ENCODE measurements at places on chromosomes 5 and 9.

- no peak for DNase-seq
These were observed 322.5 kb upstream of the IRX4 start for GRCh38 chr5:2205185-2205585.

- DNase-seq, result no peak
These were observed 15.4 kb downstream of the SH3TC2 start for GRCh38 chr5:149047462-149047861.

DNA sequence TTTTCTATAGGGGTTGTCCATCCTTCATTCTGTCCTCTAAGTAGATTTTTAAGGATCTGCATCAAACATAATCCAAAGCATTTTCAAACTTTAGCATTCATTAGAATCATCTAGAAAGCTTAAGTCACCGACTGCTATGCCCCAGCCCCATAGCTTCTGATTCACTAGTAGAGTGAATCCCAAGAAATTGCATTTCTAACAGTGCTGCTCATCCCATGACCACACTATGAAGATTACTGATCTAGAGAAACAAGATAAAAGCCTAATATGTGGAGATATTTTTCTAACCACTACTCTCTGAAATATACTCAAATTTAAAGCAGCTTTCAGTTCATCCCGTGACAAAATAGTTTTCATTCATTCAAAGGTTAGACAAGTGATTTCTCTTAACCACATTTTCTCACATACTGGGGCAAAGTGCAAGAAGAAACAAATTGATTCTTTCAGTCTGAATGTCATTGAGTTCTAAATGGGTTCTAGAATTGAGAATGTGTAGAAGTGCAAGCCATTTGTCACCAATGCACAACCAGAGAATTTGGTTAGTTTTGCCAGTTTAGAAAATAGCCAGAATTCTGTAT lies 286.9 kb upstream of the CD180 start:
- no peak for DNase-seq

DNA sequence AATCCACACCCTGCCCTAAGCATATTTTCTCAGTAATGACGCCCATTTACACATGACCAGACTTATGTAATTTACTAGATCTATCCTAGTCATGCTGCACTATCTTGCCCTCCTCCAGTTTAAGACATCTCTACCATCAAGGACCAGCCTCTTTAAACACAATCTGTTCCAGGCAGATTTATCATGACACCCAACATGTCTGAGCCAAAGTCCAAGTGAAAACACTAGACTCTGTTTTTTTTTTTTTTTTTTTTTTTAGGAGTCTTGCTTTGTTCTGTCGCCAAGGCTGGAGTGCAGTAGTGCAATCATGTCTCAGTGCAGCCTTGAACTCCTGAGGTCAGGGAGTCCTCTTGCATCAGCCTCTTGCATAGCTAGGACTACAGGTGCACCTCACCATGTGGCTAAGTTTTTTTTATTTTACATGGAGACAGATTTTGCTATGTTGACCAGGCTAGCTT lies 354.6 kb downstream of the ARRDC3 start:
- no peak for DNase-seq

- DNase-seq, result no peak
These were observed 718 bp upstream of the DENND4C start for GRCh38 chr9:19229595-19230354.

GRCh38 chr9:114261026-114261425 lies 61.9 kb upstream of the ORM1 start:
- no peak for DNase-seq

GRCh38 chr9:71483436-71483835 lies 284.9 kb downstream of the CEMIP2 start:
- DNase-seq, result no peak

DNA sequence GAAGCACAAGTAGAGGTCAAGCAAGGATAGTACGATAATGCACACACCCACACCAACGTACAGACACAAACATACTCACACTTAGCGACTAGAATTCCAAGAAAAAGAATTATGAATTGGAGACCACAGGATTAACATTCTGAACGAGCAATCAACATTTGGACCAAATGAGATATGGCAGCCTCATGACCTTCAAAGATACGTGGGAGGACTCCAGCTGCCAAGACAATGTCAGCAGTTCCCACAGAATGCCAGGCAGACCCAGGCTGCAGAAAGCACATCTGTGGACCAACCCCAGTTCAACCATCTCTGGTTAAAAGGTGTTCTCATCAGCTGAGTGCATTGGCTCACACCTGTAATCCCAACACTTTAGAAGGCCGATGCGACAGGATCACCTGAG lies 187.6 kb upstream of the GRAMD2B start:
- DNase-seq, result no peak

DNA sequence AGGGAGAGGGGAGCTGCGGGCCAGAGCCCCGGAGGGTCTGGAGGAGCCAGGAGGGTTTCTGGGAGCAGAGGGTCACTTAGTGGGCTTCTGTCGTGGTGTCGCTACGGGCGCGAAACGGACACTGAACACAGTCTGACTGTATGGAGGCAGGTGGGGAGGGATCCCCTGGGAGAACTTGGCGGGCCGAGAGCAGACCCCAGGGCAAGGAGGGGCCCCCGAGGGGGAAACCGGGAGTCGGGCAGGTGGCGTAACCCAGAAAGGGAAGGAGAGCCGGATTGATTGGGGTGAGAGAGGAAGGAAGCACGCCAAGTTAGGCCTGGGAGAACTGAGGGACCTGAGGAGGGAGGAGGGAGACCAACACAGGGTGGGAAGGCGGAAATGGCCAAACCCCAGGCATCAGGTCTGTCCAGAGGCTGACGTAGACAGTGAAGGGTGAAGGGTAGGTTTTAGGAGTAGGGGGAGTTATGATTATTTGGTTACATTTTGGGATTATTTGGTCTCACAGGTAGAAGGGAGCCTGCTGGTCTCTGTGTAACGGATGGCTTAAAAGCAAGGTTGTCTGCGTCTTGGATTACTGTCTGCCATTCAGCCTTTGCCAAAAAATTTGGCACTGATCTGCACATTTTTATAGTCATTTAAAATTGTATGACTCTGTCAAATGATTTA lies 3.3 kb upstream of the MSMP start:
- DNase-seq, result no peak

- no peak for DNase-seq
These were observed 272.2 kb upstream of the DMRT1 start for GRCh38 chr9:569296-569695.

DNA sequence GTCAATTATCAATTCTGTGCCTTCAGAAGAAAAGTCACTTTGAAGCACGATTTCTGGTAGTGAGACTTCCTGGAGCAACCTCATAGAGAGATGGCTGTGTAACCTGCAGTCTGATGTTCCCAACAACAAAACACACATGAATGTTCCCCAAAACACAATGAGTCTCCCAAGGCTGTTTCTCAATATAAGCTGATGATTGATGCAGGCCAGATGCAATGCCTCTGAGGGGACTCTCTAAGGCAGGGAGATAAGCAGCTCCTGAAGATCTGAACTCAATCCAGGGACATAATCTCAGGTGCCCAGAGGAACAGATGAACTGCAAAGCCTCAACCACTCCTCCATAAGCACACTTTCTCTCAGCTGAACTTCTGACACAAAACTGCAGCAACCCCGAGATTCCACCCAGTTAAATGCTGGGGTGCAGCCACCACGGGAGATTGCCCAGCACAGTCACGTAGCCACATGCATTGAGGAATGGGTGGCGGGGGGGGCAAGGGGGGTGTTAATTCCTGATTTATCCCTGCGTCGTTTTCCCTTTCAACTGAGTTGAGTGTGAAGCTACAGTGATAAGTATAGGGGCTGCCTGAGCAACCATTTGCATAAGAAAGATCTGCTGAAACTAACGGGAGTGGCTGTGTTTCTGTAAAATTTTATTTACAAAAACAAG lies 122.7 kb upstream of the RASEF start:
- no peak for DNase-seq

- DNase-seq, result no peak
These were observed 41.3 kb upstream of the HAND1 start for GRCh38 chr5:154519359-154519758.

- no peak for DNase-seq
These were observed 254.0 kb downstream of the DMAC1 start for GRCh38 chr9:7545371-7546165.

GRCh38 chr9:73847536-73847935 lies 649.6 kb upstream of the RORB start:
- no peak for DNase-seq

- no peak for DNase-seq
These were observed 83.8 kb downstream of the OTULIN start for GRCh38 chr5:14748180-14748900.

DNA sequence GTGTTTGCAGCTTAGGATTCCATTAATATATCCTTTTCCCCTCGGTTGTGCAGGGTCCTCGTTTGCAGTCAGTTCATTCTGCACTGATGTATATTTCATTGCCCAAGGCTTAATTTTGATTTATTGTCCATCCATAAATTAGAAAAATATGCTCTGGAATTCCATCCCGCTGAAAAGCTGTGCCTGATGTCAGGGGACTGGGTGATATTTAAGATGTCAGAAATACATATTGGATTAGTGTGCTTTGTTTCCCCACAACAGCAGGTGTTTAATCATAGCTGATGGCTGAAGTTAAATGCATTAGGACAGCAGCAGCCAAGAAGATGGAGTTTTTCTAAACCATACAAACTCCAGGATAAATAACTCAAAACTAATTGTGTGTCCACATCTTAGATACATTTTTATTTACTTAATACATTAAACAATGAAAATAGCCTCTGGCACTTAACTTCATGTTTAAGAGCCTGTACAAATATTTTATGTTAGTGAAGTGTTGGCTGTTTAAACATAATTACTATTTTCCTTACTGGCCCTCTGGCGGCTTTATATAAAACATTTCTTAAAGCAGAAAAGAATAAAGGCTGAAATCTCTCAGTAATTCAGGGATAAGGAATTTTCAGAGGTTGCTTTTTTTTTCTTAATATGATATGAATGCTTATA lies 170.4 kb upstream of the TBCA start:
- DNase-seq, result no peak

DNA sequence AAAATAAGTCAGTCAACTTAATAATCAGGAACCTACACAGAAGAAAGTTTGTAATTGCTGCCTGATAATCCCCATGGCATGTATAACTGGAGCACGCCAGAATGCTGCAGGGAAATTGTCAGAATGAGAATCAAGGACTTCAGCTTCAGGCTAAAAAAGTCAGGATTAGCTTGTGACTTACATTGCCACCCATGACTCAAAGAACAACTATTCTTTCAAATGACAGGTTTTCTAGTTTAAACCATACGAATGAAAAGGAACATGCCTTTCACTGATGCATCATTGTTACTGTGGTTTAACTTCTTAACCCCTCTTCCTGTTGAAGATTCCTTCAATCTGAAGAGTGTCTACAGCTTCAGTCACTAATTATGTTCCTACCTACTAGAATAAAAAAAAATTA lies 112.4 kb downstream of the ISL1 start:
- no peak for DNase-seq

DNA sequence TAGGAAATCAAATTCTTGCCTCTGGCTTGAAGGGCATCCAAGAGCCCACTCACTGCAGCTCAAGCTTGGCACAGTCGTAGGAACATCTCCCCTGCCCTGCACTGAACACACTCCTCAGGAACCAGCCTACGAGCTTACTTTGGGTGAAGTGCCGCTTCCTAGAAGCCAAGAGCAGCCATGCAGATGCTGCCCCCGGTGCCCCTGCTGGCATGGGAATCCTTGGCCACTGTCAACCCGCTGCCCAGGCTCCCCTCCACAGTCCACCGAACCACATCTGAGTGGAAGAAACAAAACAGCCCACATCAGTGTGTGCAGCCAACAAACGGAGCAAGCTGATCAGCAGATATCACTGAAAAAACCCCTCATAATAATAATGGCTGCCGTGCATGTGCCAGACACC lies 89.8 kb downstream of the TMEM215 start:
- no peak for DNase-seq

GRCh38 chr5:36611520-36612274 lies 5.3 kb downstream of the SLC1A3 start:
- no peak for DNase-seq

DNA sequence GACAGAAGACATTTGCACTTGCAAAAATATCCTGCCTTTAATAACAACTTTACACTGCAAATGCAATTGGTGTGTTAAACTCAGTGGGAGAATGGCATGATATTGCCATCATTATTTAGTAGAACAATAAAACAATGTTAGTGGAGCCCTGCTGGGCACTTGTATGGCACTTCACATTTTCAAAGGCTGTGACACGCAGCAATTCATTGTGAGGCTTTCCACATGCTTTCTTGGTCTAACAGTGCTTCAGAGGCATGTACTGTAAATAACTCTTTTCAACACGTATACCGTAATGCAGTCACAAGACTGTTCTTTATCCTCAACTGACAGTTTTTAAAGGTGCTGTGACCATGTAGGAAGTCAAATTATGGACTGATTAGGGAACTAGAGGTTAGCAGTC lies 155.5 kb upstream of the EPB41L4A start:
- DNase-seq, result no peak

- no peak for DNase-seq
These were observed 775.8 kb downstream of the EFNA5 start for GRCh38 chr5:106894964-106895363.

GRCh38 chr5:111389390-111390082 lies 122.8 kb downstream of the STARD4 start:
- no peak for DNase-seq

GRCh38 chr5:154729613-154730012 lies 25.6 kb upstream of the LARP1 start:
- no peak for DNase-seq

GRCh38 chr9:100011062-100011681 lies 87.6 kb downstream of the ERP44 start:
- DNase-seq, result peak; percentile 15

GRCh38 chr9:1957856-1958255 lies 57.3 kb upstream of the SMARCA2 start:
- no peak for DNase-seq

DNA sequence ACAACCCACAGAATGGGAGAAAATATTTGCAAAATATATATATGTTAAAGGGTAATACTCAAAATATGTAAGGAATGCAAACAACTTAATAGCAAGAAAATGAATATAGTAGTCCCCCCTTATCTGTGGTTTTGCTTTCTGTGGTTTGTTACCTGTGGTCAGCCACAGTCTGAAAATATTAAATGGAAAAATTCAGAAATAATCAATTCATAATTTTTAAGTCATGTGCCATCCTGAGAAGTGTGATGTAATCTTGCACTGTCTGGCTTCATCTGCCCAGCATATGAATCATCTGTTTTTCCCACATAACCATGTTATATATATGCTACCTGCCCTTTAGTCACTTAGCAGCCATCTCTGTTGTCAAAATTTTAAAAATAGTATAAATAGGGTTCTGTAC lies 11.7 kb downstream of the CER1 start:
- DNase-seq, result no peak

GRCh38 chr5:124661317-124662141 lies 84.9 kb downstream of the ZNF608 start:
- DNase-seq, result peak; percentile 77

- no peak for DNase-seq
These were observed 241.8 kb upstream of the MSX2 start for GRCh38 chr5:174482607-174483024.

- no peak for DNase-seq
These were observed 27.6 kb downstream of the SEMA4D start for GRCh38 chr9:89470224-89470839.
